ENCODE measurements at places on chromosomes 12 and 14.

GRCh38 chr12:77615332-77615731 lies 215.4 kb upstream of the NAV3 start:
- peak; percentile 64 for DNase-seq

DNA sequence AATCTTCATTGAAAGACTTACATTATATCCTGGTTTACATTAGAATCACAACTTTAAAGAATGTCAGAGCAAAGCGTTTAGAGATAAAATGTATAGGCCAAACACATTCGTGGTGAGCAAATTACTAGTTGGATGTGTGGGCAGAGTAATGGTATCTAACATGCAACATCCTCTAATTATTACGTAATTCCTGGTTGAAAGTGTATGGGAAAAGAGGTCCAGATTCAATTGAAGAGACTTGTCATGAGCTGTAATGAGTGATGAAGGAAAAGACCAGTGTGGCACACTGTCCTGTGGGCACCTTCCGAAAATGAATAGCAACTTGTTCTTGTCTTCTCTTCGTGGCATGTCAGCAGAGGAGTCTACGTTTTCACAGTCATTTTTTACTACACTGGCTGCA lies 192.8 kb downstream of the LRIG3 start:
- DNase-seq: peak; percentile 37

GRCh38 chr14:65637780-65638179 lies 225.2 kb downstream of the FUT8 start:
- DNase-seq: peak; percentile 82

DNA sequence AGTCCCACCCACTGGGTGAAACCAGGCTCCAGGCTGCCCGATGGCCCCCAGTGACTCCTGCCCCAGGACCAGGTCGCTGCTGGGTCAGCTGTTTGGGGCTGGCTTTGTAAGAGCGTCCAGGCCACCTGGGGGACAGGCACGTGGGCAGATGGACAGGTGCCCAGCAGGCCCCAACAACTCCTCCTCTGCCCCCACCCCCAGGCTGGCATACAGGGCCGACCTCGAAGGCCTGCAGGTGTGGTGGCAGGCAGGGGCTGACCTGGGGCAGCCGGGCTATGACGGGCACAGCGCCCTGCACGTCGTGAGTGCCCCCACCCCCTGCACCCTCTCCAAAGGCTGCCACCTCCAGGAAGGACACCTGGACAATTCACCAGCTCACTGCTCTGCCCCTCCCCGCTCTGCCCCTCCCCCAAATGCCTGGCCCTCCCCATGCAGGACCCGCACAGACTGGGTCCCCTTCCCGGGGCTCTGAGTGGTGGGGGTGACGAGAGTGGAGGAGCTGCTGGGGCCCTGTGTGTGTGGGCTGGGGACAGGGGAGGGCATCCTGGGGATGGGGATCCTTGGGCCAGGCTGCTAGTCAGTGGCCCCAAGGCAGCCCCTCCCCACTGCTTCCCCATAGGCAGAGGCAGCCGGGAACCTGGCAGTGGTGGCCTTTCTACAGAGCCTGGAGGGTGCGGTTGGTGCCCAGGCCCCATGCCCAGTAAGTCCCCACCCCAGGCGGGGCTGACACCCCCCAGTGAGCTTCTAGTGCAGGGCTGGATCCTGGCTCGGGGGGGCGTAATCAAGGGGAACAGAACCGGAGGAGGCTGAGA lies 26.0 kb downstream of the ASPG start:
- no peak for DNase-seq

GRCh38 chr12:104000807-104001434 lies 35.2 kb downstream of the TDG start:
- no peak for DNase-seq

- no peak for DNase-seq
These were observed 170.0 kb downstream of the ZFP36L1 start for GRCh38 chr14:68622856-68623255.

- no peak for DNase-seq
These were observed 684 bp upstream of the ABCB9 start for GRCh38 chr12:122966743-122967550.

DNA sequence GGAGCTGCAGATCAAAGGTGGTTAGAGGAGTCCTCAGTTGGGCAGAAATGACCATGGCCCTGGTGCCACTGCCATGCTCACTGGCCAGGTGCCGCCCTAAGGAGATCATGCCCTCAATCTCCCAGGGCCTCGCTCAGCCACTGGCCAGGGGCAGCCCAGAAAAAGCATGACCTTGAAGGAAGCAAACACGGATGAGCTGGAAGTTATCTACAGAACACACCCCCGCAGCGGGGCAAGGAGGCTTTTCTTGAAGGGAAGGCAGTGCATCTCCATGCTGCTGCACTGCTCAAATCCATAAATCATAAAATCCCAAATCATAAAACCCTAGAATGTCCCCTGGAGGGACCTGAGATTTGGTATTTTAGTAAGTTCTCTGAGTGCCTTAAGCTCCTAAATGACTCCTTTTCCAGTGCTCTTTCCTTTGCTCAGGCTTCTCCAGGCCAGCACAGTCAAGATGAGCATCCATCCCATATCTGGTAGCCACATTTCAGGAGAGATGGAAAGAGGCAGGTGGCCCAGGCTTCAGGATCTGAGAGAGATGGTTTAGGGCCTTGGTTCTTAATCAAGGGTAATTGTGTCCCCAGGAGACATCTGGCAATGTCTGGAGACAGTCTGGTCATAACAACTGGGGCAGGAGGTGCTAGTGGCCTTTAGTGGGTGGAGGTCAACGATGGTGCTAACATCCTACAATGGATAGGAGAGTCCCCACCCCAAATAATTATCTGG lies 217.3 kb downstream of the RBM19 start:
- DNase-seq: no peak

DNA sequence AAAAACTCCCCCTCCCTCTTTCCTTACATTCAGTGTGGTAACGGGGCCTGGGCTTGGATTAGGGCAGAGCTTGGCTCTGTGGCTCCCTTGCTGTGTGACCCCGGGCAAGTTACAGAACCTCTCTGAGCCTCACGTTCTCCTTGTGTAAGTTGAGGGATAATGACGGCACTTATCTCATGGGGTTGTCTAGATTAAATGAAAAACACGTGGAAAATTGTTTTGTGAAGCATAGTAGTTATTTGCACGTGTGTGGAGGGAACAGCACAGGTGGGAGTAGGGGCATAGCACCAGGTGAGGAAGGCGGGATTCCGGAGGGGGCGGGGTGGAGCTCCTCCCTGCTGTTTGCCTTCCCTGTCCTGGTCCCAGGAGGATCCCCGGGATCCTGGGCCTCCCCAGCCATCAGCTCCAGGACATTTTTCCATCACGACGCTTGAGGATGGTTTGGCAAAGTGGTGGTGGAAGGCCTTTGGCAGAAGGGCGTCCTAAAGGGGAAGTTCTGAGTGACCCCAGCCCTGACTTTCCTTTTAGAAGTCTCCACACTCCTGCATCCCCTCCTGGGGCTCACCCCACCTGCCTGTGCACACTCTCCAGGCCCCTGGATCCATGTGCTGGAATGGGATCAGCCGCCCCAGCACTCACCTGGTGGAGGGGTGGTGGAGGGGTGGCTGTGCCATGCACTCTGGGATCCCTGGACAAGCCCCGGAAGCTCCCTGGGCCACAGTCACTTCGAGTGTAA lies 22.7 kb downstream of the LRTM2 start:
- no peak for DNase-seq

DNA sequence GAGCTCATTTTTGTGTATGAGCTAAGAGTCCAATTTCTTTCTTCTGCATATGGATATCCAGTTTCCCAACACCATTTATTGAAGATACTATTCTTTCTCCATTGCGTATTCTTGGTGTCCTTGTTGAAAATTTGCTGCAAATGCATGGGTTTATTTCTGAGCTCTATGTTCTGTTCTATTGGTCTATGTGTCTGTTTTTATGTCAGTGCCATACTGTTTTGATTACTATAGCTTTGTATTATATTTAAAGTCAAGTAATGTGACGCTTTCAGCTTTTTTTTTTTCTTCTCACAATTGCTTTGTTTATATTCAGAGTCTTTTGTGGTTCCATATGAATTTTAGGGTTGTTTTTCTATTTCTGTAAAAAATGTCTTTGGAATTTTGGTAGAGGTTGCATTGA lies 247.1 kb upstream of the TBX3 start:
- no peak for DNase-seq

GRCh38 chr14:57611555-57612075 lies 118.0 kb upstream of the CCDC198 start:
- DNase-seq: no peak

DNA sequence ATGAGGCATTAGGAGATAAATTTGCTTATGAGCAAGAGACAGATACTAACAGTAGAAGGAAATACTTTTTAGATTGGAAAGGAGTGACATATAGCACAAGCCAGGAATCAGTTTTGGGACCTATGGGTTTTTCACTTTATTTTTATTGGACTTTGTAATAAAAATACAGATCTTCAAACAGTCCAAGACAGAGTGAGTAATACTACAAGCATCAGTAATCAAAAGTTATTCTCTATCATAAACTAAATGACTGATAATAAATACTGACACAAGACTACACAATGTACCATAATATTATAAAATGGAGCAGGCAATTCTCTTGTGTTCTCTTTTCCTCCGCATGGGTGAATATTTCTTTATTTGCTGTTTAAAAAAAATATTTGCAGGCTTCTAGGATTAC lies 85.8 kb downstream of the DERA start:
- no peak for DNase-seq

DNA sequence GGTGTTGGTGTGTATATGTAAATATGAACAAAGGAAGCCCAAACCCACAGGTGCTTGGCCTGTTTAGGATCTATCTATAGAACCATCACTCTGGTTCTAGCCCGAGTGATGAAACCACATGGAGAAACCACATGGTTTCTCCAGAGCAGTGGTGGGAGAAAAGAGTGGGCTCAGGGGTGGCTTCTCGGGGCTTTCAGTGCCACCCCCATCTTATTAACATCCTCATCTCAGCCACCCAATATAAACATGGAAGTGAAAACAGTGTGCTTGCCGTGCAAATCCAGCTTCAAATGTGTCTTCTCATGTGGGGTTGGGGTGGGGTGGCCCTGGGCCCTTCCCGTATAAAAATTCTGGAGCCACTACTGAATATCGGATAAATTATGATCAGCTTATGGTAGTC lies 109.0 kb downstream of the STAB2 start:
- DNase-seq: no peak

GRCh38 chr12:84619053-84619571 lies 293.5 kb downstream of the SLC6A15 start:
- peak; percentile 11 for DNase-seq

DNA sequence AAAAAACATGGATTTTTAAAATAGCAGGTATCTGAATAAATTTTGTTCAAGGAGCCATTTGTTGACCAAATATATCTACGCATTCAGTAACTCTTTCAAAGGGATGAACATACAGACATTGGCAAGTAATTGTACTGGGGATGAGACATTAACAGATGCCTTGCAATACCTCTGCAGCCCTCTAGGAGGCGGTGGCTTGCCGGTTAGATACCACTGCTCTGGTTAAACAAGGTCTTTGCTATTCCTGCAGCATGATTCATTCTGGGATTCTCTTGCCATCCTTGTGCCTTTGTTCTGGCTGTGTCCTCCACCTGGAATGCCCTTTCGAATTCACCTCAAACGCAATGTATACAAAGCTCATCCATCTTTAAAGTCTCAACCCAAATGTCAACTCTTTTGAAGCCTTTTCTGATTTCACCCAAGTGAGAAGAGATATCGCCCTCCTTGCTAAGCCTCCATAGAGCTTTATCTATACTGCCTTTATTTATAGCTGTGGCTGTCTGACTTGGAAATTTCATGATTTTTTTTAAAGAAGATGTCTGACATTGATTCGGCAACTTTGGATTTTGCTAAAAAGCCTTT lies 131.0 kb upstream of the SRRM4 start:
- peak; percentile 7 for DNase-seq

GRCh38 chr12:89393551-89394121 lies 41.3 kb upstream of the DUSP6 start:
- no peak for DNase-seq

DNA sequence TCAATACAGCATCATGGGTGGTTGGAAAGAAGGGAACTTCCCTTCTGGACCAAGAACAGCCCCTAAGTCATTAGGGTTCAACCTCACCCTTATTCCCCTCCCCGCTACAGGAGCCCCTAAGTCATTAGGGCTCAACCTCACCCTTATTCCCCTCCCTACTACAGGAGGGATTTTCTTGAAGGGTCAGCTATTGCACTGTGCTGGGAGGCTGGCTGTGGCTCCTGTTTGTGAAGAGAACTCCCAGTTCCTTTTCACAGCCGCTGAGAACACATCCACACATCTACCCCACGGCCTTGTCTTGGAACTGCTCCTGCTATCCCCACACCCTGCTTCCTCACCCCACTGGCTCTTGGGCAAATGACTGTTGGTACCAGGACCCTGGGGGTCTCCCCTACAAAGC lies 44.9 kb downstream of the ERH start:
- no peak for DNase-seq

GRCh38 chr12:38392554-38393144 lies 76.1 kb downstream of the ALG10B start:
- DNase-seq: peak; percentile 100

DNA sequence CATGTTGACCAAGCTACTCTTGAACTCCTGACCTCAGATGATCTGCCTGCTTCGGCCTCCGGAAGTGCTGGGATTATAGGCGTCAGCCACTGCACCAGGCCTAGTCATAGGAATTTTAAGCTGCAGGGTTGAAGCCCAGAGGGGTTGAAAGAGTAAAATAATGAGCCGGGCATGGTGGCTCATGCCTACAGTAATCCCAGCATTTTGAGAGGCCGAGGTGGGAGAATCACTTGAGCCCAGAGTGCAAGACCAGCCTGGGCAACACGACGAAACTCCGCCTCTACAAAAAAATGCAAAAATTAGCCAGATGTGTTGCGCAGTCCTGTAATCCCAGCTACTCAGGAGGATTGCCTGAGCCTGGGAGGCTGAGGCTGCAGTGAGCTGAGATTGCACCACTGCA lies 69.6 kb downstream of the GALNT8 start:
- DNase-seq: no peak

GRCh38 chr12:117363056-117363662 lies 1.7 kb upstream of the NOS1 start:
- DNase-seq: no peak

DNA sequence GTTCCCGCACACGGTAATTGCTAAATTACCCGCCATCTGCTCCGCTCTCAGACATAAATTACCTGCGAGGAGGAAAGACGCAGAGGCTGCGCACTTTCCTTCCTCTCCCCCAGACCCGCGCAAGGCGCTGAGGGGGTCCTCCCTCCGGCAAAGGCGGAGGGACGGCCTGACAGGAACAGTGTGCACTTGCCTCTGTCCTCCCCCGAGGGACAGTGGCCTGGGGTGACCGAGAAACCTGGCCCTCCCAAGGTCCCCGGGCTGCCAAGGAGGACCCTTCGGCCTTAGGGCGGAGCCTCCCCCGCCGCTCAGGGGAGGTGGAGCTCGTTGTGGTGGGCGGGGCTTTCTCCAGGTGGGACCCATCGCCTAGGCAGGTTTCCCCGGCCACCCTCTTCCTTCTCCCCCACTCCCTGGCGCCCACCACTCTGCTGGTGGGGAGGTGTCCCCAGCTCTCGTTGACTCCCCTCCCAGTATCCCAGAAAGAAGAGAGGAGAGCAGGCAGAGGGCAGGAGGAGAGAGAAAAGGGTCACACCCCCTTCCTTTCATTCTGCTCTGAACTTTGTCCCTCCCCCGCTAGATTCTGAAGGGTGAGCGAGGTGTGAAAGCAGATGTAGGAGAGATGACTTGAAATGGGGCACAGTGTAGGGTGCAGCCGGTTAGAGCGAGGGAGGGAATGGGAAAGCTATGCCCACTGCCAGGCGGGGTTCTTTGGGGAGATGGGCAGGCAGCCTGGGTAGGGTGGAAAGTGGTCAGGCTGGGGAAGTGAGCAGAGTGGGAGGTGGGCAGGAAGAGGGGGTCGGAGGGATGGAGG lies 11.4 kb upstream of the CALCOCO1 start:
- no peak for DNase-seq

Data from epithelial cell of esophagus (primary cell).